PC-9 (cell line): ENCODE measurements at places on chromosomes 11 and 22.

GRCh38 chr22:22446517-22446916, 62.0 kb downstream of the ZNF280B start:
- H3K4me1 ChIP-seq = no peaks in the 10 kb centered on the region
- H3K4me3 ChIP-seq = no peak overlapping the region
- H3K27ac ChIP-seq = no peak overlapping the region
- H3K27me3 ChIP-seq = peaks cover 17% of the 10 kb centered on the region
- no peaks in the 10 kb centered on the region for H3K36me3 ChIP-seq

GRCh38 chr11:93497596-93497995, 45.6 kb downstream of the SMCO4 start:
- H3K27ac ChIP-seq = no peak overlapping the region
- no peak for DNase-seq
- H3K36me3 ChIP-seq = no peaks in the 10 kb centered on the region
- H3K4me3 ChIP-seq = no peak overlapping the region
- no peaks in the 10 kb centered on the region for H3K27me3 ChIP-seq

DNA sequence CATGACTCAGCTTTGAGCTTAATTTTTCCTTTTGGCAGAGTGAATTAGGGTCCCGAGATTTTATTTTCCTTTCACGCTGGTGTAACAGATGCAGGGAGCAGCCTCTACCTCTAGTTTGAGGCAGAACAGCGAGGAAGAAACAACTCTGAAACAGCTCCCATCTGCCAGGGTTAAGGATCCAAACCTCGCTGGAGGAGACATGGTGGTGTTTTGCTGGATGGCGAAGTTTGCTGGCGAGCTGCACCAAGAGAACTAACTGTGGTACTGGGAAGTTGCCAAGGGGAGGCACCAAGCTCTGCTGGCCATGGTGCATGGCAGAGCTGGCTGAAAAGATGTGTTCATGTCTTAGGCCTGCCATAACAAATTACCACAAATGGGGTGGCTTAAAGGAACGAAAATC, 7.6 kb upstream of the ALKBH3 start:
- peaks cover 74% of the 10 kb centered on the region for H3K27me3 ChIP-seq
- H3K4me3 ChIP-seq = no peak overlapping the region
- H3K4me1 ChIP-seq = no peaks in the 10 kb centered on the region
- DNase-seq = no peak
- no peak overlapping the region for H3K27ac ChIP-seq
- no peaks in the 10 kb centered on the region for H3K36me3 ChIP-seq

GRCh38 chr11:119889728-119890280, 160.8 kb upstream of the NECTIN1 start:
- no peak for DNase-seq
- no peak overlapping the region for H3K4me3 ChIP-seq
- no peaks in the 10 kb centered on the region for H3K4me1 ChIP-seq
- no peak overlapping the region for H3K27ac ChIP-seq
- no peaks in the 10 kb centered on the region for H3K36me3 ChIP-seq

GRCh38 chr22:28204382-28204781, 285.3 kb upstream of the PITPNB start:
- H3K36me3 ChIP-seq = no peaks in the 10 kb centered on the region
- no peak for DNase-seq
- H3K27me3 ChIP-seq = no peaks in the 10 kb centered on the region

DNA sequence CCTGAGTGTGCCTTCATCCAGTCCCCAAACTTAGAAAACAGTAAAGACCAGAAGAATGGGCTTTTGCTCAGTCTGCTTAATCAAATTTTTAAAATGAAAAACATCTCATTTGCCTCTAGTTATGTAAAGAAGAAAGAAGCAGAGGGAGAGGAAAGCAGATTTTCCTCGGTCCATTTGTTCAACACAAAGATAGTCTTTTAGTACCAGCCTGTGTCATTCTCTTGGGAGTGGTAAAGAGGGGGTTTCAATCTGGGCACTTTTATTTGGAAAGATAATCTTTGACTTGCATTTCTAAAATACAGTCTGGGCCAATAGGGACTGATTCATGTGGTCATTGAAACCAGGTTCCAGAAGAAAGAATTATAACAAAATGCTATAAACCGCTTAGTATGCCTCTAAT, 29.5 kb downstream of the KREMEN1 start:
- no peaks in the 10 kb centered on the region for H3K4me1 ChIP-seq
- no peak overlapping the region for H3K4me3 ChIP-seq
- H3K27ac ChIP-seq = no peak overlapping the region
- no peaks in the 10 kb centered on the region for H3K27me3 ChIP-seq

DNA sequence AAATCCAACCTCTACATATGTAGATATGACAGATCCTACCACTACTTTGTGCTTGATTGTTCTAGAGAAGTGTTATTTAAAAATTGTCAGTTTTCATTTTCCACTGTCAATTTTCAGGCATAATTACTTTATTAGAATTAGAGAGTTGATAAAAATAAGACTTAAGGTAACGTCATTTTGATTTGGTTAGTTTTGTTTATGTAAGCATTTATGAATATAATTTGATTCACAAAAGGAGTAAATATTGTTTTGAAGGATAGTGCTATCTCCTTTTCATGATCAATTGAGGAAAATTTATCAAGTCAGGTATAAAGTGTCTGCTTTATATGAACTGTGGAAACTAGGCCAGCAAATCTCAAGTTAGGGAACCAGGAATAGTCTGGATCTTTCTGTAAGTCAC, 42.6 kb upstream of the PITPNB start:
- no peaks in the 10 kb centered on the region for H3K27me3 ChIP-seq
- no peak overlapping the region for H3K27ac ChIP-seq
- no peaks in the 10 kb centered on the region for H3K4me1 ChIP-seq
- no peaks in the 10 kb centered on the region for H3K36me3 ChIP-seq

DNA sequence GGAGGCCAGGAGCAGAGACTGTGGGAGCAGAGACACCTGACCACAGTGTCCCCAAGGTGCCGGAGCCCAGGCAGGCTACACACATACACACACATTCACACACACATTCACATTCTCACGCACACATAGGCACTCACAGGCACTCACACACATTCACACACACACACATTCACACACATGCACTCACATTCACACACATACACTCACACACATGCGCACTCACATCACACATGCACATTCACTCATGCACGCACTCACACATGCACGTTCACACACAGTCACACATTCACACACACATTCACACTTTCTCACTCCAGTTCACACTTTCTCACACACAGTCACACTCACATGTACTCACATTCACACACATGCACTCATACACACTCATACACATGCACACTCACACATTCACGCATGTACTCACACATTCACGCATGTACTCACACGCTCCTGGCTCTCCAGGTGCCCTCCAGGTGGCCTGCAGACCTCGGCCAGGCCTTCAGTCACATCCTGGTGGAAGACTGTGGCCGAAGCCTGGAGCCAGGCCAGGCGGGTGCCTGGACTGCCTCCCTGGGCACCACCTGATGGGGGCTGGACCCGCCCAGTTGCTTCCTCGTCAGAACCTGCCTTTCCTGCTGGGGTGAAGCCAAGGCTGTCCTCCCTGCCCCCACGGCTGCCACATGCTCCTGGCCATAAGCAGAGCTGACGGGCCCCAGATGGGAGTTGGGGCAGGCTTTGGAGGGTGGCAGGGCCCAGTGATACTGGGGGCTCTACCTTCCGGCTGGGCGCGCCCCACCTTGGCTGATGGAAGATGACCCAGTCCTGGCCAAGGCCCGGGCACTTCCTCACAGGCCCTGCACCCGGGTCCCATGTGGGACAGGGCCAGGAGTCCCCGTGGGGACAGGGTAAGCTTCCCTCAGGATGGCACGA, 89.5 kb downstream of the WNT7B start:
- no peak overlapping the region for H3K4me3 ChIP-seq
- no peak overlapping the region for H3K27ac ChIP-seq
- peaks cover 15% of the 10 kb centered on the region for H3K4me1 ChIP-seq

- H3K4me1 ChIP-seq = no peaks in the 10 kb centered on the region
- no peak overlapping the region for H3K27ac ChIP-seq
These were observed 1077.4 kb downstream of the BRD1 start for GRCh38 chr22:48750282-48750681.

GRCh38 chr22:47549741-47550340, 787.4 kb downstream of the TBC1D22A start:
- no peaks in the 10 kb centered on the region for H3K36me3 ChIP-seq
- no peaks in the 10 kb centered on the region for H3K4me1 ChIP-seq
- DNase-seq = no peak
- H3K27me3 ChIP-seq = peaks cover 98% of the 10 kb centered on the region
- H3K27ac ChIP-seq = no peak overlapping the region

- H3K27ac ChIP-seq = no peak overlapping the region
- H3K27me3 ChIP-seq = no peaks in the 10 kb centered on the region
- H3K4me3 ChIP-seq = no peak overlapping the region
These were observed 4.5 kb downstream of the CLMP start for GRCh38 chr11:123190518-123190917.

DNA sequence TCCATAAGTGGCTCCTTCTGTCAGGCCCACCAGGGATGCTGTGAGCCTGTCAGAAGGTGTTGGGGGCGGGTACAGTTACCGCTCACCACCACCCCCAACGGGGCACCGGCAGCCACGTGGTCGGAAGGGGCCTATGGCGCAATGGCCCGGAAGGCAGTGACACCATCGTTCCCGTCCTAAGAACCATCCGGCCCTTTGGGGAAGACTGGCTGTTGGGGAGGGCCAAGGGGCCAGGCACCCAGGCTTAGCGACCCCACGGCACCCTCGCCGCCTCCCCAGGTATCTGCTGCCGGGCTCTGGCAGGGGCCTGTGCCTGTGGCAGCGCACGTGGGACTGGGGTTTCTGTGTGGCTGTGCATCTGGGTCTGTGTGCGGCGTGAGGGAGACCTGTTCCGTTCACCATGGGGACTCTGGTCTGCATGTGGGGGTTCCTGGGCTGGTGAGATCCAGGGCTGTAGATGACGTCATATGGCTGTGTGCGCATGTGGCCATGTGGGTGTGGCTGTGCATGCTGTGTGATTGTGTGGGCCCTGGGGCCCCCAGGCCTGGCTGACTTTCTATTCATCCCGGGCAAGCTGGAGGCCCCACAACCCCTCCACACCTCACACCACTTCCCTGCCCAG, 717 bp downstream of the OSM start:
- no peak for DNase-seq
- H3K4me3 ChIP-seq = no peak overlapping the region
- H3K36me3 ChIP-seq = no peaks in the 10 kb centered on the region
- H3K27me3 ChIP-seq = no peaks in the 10 kb centered on the region

DNA sequence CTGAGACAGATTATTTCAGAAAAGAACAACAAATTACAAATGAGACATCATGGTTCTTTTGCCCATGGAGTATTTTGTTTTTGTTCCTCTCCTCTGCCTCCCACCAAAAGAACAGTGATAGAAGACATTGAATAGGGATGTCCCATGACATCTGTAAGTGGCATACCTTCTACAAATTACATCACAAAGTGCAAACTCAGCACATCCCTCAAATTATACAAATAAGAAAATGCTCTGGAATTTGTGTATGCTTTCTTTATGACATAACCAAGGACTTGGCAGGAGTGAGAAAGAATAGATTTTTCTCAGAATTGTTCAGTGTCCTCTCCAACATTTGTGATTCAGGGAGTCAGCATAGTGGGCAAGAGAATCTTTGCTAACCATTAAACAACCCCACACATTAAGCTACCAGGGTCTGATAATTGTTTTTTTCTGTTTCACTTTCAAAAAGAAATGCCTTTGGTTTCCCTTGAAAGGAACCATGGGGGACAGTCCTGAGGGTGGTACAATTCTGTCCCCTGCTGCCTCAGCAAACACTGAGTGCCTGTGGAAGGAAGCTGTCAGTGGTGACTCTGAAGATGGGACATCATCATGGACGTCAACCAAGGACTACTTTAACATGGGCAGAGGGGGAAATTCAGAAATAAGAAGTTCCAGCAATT, 430.3 kb downstream of the AASDHPPT start:
- H3K27ac ChIP-seq = no peak overlapping the region
- no peaks in the 10 kb centered on the region for H3K4me1 ChIP-seq
- no peak for DNase-seq
- H3K36me3 ChIP-seq = no peaks in the 10 kb centered on the region
- no peaks in the 10 kb centered on the region for H3K27me3 ChIP-seq

DNA sequence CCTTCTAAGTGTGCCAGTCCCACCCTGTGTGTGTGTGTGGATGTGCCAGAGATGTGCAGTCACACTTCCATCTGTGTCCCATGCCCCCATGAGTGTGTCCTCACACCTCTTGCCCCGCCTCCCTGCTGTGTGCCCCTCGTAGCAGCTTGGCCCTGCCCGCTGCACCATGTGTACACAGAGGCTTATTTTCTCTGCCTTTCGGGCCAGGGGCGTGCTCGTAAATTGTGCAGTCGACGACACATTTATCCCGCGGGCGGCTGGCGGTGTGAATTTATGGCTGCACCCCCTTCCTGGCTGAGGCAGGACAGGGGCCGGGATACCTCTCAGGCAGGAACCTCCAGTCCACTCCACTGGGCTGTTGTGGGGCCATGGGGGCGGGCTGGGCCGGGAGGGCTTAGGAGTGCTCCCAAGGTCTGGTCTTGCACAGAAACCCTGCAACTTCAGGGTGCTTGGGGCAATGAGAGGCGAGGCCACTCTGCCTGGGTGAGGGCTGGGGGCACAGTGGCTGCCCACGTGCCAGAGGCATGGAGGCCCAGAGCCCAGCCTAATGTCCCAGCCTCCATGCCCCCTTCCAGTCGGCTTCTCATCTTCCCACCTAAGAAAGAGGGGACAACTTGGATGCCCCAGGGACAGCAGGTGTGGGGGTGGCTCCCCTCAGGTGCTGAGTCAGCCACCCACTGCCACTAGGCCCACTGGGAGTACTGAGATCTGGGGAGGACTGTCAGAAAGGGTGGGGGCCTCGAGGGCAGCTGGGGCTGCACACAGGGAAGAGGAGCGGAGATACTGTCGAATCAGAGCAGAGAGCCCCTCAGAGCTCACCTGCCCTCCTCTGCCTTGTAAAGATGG, 12.5 kb downstream of the GP1BB start:
- H3K27ac ChIP-seq = no peak overlapping the region
- no peaks in the 10 kb centered on the region for H3K27me3 ChIP-seq
- no peaks in the 10 kb centered on the region for H3K4me1 ChIP-seq
- no peak overlapping the region for H3K4me3 ChIP-seq

GRCh38 chr22:49340406-49340805, 487.3 kb downstream of the BRD1 start:
- DNase-seq = no peak
- H3K27me3 ChIP-seq = peaks cover 99% of the 10 kb centered on the region
- no peaks in the 10 kb centered on the region for H3K4me1 ChIP-seq
- H3K4me3 ChIP-seq = no peak overlapping the region
- H3K27ac ChIP-seq = no peak overlapping the region

GRCh38 chr22:46286941-46287872, 9.5 kb upstream of the GTSE1 start:
- H3K36me3 ChIP-seq = peaks cover 7% of the 10 kb centered on the region; the same call in 1 of the 2 replicates
- H3K4me3 ChIP-seq = no peak overlapping the region
- peak; percentile 20 for DNase-seq
